ENCODE measurements at places on chromosomes 16 and 17.

DNA sequence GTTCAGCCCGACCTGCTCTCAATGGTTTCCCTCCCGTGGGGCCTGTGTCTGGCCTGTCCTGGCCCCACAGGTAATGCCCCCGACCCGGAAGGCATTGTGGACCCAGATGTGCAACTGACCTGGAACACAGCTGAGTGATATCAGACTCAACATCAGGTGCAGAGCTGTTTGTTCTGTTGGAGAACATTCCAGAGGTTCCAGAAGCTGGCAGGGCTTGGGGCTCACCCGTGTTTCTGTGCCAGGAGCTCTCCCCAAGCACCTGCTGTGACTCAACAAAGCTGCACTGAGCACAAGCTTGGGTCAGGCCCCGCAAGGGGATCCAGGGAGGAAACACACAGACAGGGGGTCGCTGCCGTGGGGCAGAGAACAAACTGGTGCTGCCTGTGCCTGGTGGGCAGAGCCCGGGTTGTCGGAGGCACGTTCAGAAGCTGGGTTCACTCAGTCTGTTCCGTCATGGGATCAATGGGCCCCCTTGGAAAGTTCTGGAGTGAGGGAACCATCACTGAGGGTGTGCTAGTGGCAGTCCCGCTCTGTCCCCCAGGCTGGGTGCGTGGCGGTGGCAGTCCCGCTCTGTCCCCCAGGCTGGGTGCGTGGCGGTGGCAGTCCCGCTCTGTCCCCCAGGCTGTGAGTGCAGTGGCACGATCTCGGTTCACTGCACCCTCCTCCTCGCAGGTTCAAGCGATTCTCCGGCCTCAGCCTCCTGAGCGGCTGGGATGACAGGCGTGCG, 22.1 kb downstream of the HS3ST6 start:
- DNase-seq, result no peak

- peak; percentile 62 for DNase-seq
Measured at GRCh38 chr17:28575126-28575795, 1.4 kb downstream of the ALDOC start.

DNA sequence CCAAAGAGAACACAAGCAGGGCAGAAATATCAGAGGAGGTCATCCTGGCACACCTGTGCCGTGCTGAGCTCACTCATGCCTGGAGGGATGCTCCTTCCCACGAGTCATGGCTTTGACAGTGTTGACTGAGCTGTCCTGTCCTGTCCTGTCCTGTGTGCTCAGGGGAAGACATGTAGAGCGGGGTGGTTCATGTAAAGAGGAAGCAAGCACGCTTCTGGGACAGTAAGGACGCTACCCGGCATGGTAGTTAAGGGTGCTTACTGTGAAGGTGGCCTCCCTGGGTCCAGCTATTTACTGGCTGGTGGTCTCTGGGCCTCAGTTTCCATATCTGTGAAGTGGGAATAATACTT, 398 bp downstream of the LGALS9 start:
- no peak for DNase-seq

DNA sequence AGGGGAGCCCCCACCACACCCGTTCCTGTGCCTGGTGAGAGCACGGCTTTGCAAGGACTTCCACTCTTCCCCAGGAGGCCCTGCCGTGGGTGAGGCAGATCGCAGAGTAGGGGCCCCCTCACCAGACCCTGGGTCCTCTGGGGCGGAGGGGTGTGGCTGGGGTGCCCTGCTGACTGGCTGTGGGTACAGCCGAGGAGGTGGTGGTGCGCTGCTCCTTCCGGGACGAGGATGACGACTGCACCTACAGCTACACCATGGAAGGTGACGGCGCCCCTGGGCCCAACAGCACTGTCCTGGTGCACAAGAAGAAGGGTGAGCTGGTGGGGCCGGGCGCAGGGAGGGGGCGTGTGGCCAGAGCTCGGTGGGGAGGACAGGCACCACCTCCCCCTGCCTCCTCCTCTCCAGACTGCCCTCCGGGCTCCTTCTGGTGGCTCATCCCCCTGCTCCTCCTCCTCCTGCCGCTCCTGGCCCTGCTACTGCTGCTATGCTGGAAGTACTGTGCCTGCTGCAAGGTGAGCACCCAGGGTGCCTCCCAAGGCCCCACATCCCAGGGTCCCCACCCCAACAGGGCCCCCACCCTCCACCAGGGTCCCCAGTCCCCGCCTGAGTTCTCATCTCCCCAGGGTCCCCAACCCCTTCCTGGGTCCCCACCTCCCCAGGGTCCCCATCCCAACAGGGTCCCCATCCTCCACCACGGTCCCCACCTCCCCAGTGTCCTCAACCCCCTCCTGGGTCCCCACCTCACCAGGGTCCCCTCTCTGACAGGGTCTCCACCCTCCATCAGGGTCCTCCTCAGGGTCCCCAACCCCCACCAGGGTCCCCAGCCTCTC, 16.1 kb downstream of the ITGB4 start:
- DNase-seq, result no peak

DNA sequence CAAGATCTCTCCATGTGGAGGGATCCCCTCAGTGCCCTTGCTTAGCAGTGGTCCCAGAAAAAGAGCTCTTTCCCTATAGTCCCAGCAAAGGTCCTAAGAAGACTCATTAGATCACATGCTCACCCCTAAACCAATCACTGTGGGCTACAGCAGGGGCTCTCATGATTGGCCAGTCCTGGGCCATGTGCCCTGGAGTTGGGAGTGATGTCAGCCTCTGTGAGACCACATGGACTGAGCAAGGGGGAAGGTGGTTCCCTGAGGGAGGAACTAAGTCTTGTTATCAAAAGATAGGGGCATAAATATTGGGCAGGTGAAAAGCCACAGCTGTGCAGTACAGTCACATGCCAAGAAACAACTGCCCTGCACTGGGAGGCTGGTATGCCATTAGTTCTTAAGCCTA, 51.3 kb downstream of the SCNN1B start:
- DNase-seq, result no peak

DNA sequence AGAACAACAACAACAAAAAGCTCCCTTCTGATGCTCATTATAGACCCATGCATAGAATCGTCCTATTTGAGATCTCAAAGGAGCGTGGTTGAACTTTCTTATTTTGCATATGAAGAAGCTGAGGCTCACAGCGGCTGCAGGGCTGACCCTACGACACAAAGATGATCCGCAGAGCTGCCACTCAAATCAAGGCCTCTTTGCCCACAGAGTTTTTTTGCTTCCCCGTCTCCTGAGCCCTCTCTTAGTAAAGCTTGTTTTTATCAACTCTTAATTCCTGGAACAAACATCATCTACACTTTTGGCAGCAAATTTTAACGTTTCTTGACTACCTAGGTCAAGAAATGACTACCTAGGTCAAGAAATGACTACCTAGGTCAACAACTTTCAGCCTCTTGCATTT, 73.7 kb downstream of the C16orf95 start:
- DNase-seq, result no peak

DNA sequence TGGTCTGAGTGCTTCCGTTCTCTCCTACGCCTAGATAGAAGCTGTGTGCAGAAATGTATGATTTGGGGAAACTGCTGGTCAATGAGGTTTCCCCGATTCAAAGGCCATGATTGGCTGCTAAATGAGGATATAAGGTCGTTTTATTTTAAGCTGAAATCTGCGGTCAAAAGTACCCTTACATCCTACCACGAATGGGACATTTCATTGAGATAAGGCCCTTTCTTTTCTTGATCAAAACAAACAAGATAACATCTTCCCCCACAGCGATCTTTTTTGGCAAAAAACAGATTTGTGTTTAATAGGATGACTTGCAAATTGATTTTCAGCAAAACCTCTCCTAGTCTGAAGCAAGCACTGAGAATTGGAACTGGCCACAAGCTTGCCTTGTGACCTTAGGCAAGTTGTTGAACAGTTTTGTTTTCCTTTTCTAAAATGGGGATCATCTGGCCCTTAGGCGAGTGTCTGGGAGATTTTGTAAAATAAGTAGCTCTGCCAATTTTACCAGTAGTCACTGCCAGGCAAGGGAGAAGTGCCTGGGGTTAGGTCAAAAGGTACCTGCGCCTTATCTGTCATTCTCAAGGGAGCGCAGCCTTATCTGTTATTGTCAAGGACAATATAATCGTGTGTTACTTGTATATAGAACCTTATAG, 635 bp downstream of the SCPEP1 start:
- no peak for DNase-seq

GRCh38 chr17:49688848-49689247, 11.0 kb upstream of the SPOP start:
- no peak for DNase-seq

GRCh38 chr16:563072-563644, 3.0 kb downstream of the PRR35 start:
- DNase-seq, result no peak

DNA sequence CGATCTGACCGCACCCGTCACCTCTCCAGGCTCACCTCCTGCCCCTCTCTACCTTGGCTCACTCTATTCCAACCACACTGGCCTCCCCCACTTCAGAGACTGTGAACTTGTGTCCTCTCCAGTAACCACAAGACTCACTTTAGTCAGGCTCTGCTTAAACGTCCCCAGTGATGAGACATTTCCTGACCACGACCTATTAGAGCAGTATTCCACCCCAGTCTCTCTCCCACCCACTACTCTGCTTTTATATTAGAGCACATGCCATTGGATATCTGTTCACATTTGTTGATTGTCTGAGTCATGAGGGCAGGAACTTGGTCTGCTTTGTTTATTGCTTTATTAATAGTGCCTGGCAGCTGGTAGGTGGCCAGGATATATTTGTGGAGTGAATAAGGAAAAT, 20.1 kb downstream of the COX11 start:
- no peak for DNase-seq

DNA sequence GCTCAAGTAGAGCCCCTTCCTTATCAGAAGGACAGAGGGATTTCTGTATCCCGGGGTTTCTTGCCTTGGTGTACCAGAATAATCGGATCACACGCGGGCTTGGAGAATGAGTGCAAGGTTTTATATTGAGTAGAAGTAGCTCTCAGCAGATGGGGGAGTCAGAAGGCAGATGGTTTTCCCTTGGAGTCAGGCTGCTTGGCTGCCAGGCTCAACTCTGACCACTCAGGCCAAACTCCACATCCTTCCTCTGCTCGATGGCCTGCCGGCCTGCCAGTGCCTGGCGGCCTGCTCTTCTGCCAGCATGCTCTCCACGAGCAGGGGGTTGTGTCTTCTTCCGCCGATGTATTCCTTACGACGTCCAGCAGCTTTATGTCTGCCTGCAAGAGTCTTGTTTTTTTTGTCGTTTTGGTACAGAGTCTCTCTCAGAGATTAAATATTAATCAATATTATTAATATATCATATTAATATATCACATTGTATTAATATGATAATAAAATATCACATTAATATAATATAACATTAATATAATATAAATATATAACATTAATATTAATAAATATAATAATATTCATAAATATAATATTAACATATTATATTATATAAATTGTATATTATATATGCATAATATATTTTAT, 229.2 kb upstream of the WSCD1 start:
- no peak for DNase-seq

DNA sequence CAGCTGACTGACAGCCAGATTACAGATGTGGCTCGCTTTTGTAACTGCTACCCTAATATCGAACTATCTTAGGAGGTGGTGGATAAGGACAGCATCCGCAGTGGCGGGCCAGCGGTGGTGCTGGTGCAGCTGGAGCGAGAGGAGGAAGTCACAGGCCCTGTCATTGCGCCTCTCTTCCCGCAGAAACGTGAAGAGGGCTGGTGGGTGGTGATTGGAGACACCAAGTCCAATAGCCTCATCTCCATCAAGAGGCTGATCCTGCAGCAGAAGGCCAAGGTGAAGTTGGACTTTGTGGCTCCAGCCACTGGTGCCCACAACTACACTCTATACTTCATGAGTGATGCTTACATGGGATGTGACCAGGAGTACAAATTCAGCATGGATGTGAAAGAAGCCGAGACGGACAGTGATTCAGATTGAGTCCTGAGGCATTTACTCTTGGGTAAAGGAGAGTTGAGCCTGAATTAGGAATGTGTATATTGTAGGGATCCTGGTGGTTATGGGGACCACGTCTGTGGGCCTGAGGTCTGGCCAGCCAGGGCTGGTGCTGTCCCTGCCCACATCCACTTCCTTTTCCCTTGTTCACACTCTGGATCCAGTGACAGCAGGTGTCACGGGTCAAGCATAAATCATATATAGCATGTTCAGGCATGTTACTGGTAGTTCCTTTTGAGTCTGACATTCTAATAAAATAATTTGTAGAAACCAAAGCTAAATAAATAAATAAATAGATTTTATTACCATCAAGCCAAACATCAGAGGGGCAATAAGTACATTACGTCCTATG, 89.0 kb upstream of the SMURF2 start:
- no peak for DNase-seq

DNA sequence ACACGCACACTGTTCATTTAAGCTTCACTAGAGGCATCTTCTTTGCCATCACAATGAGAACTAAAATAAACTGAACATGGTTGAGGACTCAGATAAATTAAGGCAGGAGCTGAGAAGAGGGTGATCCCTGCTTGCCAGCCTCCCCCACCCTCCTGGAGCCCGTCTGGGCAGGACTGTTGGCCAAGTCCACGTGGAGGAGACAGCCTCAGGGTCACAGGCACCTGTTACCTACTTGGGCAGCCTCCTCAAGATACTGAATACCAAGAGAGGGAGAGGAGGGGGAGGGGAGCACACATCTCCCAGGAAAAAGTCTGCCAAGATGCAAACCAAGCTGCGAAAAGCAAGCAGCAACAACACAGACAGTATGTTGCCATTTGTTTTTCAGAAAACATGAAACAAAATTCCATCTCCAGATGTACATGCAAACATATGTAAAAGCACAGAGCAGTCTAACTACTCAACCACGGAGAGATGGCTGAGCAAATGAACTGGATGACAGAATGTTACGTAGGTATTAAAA, 67.4 kb downstream of the SLC39A11 start:
- DNase-seq, result no peak

DNA sequence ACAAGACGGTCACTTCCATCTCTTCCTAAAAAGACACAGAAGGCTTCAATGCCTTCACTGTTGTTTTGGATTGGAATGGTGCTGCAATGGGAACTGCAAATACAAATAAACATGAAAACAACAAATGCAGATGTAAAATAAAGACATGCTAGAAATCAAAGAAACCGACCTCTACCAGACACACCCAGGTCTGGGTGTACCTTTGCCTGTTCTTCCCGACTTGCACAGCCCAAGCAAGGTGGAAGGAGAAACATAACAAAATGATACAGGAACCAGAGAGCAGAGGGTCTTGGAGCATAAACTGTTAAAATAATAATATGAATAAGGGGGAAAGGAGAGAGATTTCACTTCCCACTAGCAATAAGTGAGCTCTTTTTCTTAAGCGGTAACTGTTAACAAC, 17.3 kb downstream of the RFFL start:
- DNase-seq, result no peak
